ENCODE measurements at places on chromosomes 3 and 15. TPM values are rescaled to one million over a fixed set of nuclear protein-coding genes. Genes with fewer than 3 reads are reported as not detected.

Gene ITIH4
- 4.1 TPM for total RNA-seq

Gene LAMB2
- total RNA-seq, result 277 TPM

Gene TMEM115
- 44.4 TPM for total RNA-seq

Gene ZBTB11
- 18.4 TPM for total RNA-seq

Gene PODXL2
- total RNA-seq, result 48.9 TPM

Gene GOLGA6D
- total RNA-seq, result 0.19 TPM

Gene ETV5
- total RNA-seq, result 26.4 TPM

GRCh38 chr3:69948246-69948862 is 51.2 kb upstream of the SAMMSON start:
- H3K36me3 ChIP-seq, result no peaks in the 10 kb centered on the region
- no peak overlapping the region for H3K4me3 ChIP-seq
- DNase-seq, result no peak
- H3K4me1 ChIP-seq, result no peaks in the 10 kb centered on the region
- H3K27me3 ChIP-seq, result no peaks in the 10 kb centered on the region

DNA sequence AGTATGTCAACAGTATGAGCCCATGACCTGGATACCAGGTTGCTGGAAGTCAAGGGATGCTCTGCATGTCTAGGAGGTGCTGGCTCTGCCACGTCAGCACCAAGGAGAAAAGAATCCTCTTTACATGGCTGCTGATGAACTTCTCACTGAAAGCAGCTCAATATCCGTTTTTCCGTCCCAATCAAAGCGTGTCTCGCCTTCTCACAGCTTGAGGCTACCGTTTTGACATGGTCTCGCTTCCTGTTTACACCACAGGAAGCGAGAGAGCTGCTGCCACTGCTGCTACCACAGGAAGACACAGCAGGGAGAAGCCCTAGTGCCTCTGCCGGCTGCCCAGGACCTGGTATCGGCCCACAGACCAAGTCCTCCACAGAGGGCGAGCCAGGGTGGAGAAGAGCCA is 27.3 kb downstream of the STARD5 start:
- no peak overlapping the region for H3K27ac ChIP-seq
- H3K36me3 ChIP-seq, result no peaks in the 10 kb centered on the region
- H3K4me1 ChIP-seq, result peaks cover 8% of the 10 kb centered on the region
- no peak for DNase-seq
- no peak overlapping the region for H3K4me3 ChIP-seq

DNA sequence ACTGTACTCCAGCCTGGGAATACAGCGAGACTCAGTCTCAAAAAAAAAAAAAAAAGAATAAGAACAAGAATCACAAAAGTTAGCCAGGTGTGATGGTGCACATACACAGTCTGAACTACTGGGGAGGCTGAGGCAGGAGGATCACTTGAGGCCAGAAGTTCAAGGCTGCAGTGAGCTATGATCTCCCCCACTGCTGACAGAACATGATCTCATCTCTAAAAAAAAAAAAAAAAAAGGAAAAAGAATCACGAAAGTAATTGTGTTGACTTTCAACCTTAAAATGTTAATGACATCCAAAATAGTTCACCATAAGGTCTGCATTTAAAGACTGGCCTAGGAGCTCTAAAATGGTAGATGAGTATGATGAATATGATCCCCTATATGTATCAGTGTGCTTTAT is 68.0 kb upstream of the MAP4 start:
- H3K4me3 ChIP-seq, result no peak overlapping the region
- H3K4me1 ChIP-seq, result peaks cover 31% of the 10 kb centered on the region
- no peaks in the 10 kb centered on the region for H3K27me3 ChIP-seq
- peaks cover 18% of the 10 kb centered on the region for H3K36me3 ChIP-seq
- H3K27ac ChIP-seq, result no peak overlapping the region

DNA sequence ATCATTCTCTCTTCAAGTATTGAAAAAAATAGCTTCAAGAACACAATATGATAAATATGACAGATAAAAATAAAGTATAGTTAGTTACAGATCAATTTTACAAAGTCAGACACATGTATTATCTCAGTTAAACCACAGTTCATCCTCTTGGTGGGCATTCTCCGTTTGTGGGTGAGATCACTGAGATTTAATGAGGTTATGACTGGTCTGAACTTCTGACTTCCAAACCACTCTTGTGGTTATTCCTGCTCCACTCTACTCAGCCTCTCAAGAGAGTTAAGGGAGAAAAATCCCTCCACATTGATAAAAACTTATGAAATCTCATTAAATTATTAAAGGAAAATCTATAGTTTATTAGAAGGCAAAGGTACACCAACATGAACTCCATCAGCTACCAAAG is 229.9 kb upstream of the LRTM1 start:
- no peak overlapping the region for H3K27ac ChIP-seq

- H3K27ac ChIP-seq, result no peak overlapping the region
- no peaks in the 10 kb centered on the region for H3K36me3 ChIP-seq
- H3K4me3 ChIP-seq, result no peak overlapping the region
- no peaks in the 10 kb centered on the region for H3K27me3 ChIP-seq
Measured at GRCh38 chr15:41822957-41823356, 4.9 kb upstream of the JMJD7 start.

DNA sequence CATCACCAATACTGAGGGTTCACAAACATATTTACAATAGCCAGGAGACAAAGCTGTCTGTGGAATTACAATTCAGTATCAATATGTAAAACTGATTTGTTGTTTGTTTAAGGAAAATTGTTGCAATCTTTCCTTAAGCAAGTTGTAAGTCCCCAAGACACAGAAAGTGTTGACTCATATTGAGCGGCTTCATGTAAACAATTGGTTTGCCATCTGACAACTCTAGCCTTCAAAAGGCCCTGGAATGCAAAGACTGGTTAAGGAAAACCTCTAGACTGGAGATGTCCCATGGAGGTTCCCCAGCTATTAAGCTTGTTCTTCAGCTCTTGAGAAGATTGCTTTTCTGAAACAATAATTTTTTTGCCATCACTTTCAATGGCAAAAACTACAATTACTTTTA is 283.7 kb upstream of the PROK2 start:
- H3K27ac ChIP-seq, result no peak overlapping the region
- H3K36me3 ChIP-seq, result no peaks in the 10 kb centered on the region

GRCh38 chr3:129829640-129830039 is 63.9 kb downstream of the TMCC1 start:
- H3K4me1 ChIP-seq, result peaks cover 16% of the 10 kb centered on the region
- H3K36me3 ChIP-seq, result peaks cover 4% of the 10 kb centered on the region
- DNase-seq, result no peak
- H3K27ac ChIP-seq, result peak overlapping the region; percentile 46
- no peaks in the 10 kb centered on the region for H3K27me3 ChIP-seq

DNA sequence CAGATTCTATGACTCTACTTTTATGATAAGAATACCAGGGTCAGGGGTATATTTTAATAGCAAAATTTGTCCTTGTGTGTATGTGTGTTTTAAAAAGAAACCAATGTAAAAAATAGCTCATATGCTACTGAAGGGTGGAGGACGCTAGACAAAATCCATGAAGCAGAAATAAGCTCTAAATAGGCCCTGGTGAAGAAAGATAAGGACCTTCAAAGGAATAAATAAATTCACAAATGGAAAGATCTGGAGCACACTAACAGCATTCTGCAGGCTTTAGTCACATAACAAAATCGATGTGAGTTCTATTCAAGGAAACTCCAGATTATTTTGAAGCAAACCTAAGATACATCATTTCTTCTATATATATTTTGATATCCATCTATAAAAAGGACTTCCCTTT is 27.2 kb upstream of the ATP11B start:
- no peak overlapping the region for H3K4me3 ChIP-seq
- H3K27me3 ChIP-seq, result no peaks in the 10 kb centered on the region
- H3K4me1 ChIP-seq, result no peaks in the 10 kb centered on the region
- no peak for DNase-seq
- no peak overlapping the region for H3K27ac ChIP-seq

- DNase-seq, result no peak
- H3K27me3 ChIP-seq, result peaks cover 7% of the 10 kb centered on the region
- peak overlapping the region; percentile 1 for H3K27ac ChIP-seq
- no peaks in the 10 kb centered on the region for H3K36me3 ChIP-seq
- H3K4me3 ChIP-seq, result peak overlapping the region; percentile 1
Measured at GRCh38 chr3:135907422-135908165, 57.9 kb upstream of the PPP2R3A start.

DNA sequence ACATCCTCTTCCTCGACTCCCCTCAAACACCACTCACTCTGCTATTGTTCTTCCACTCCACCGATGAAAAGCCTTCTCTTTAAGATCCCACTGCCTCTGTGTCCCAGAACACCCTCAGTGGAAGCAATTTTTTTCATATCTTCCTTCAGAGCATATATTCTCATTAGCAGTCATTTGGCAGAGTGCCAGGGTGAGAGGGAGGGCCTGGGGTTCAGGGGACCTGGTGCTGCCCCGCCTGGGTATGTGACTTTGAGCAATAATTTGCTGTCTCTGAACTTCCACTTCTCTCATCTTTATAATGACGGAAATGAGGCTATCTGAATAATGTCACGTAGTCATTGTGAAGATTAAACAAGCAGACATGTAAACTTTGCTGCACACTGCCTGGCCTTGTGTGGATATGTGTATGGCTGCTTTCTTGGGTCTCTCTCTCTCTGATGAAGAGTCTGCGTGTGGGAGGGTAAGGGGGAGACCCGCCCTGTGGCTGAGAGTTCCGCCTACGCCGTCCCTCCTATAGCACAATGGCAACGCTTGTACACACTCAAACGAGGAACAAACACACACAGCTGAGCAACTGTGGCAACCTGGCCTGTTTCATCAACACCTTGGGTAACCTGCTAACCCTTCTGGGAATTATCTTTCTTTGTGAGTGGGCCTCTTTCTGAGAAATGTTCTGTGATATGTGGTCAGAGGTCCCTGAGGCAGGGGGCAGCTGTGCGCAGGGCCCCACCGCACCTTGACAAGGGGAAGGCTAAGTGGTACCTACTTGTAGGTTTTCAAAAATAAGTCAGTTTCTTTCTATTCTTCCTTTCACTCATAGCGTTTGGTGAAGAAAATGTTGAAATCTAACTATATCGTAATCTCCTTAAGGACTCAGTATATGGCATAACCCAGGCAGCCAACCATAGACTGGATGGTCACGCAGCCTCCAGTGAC is 369.8 kb downstream of the SV2B start:
- no peak overlapping the region for H3K27ac ChIP-seq
- no peaks in the 10 kb centered on the region for H3K4me1 ChIP-seq
- no peak overlapping the region for H3K4me3 ChIP-seq
- H3K27me3 ChIP-seq, result peaks cover 8% of the 10 kb centered on the region
- no peak for DNase-seq
- H3K36me3 ChIP-seq, result no peaks in the 10 kb centered on the region

DNA sequence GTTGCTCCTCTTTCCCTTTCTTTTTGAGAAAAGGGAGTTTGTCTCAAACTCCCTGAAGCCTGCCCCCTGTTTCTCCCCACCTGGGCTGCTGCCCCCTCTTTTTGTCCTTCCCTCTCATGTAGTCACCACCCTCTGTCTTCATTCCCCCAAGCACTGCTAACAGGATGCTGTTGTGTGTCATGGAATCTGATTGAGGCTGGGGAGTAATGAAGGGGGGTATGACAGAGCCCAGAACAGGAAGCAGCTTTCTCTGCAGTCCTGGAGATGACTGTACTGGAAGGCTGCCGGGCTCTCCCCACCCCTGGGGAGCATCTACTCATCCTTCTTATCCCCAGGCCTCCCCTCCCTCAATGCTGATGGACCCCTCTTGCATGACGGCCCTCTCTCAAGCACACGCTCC is 181.6 kb downstream of the ABHD5 start:
- H3K36me3 ChIP-seq, result no peaks in the 10 kb centered on the region
- no peak overlapping the region for H3K27ac ChIP-seq
- no peak overlapping the region for H3K4me3 ChIP-seq
- H3K4me1 ChIP-seq, result peaks cover 9% of the 10 kb centered on the region
- peaks cover 8% of the 10 kb centered on the region for H3K27me3 ChIP-seq
- no peak for DNase-seq

DNA sequence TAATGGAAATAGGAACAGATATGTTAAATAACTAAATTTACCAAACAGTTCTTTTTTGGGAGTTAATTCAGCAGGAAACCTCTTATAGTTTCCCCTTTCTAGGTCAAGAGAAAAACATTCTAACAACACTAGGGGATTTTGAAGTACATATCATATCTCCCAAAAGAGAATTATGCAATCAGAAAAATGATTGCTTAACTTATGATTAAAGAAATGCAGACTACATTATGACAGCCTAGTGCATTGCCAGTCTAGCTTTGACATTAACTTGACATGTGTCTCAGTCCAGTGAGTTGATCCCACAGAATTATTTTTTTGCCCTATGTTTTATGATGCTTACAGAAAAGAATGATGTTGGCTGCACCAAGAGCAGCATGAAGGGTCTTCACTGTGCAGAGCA is 31.7 kb upstream of the NPHP3 start:
- H3K27me3 ChIP-seq, result no peaks in the 10 kb centered on the region
- no peak overlapping the region for H3K27ac ChIP-seq
- H3K4me1 ChIP-seq, result no peaks in the 10 kb centered on the region
- no peak for DNase-seq

GRCh38 chr15:27983496-27983895 is 115.6 kb downstream of the OCA2 start:
- H3K4me1 ChIP-seq, result no peaks in the 10 kb centered on the region
- DNase-seq, result no peak
- no peaks in the 10 kb centered on the region for H3K27me3 ChIP-seq
- H3K4me3 ChIP-seq, result no peak overlapping the region
- H3K36me3 ChIP-seq, result no peaks in the 10 kb centered on the region

- H3K4me3 ChIP-seq, result no peak overlapping the region
- no peaks in the 10 kb centered on the region for H3K4me1 ChIP-seq
- H3K27me3 ChIP-seq, result peaks cover 17% of the 10 kb centered on the region
- no peak overlapping the region for H3K27ac ChIP-seq
- no peak for DNase-seq
Measured at GRCh38 chr3:181402347-181402746, 309.4 kb upstream of the SOX2 start.
